ENCODE measurements at places on chromosomes 6 and 20. TPM values are rescaled to one million over a fixed set of nuclear protein-coding genes. Genes with fewer than 3 reads are reported as not detected.

GRCh38 chr6:14440940-14441781 is 323.6 kb downstream of the CD83 start:
- DNase-seq: no peak
- no peaks in the 10 kb centered on the region for H3K36me3 ChIP-seq
- H3K4me3 ChIP-seq: no peak overlapping the region
- H3K27ac ChIP-seq: no peak overlapping the region
- H3K4me1 ChIP-seq: peaks cover 11% of the 10 kb centered on the region

DNA sequence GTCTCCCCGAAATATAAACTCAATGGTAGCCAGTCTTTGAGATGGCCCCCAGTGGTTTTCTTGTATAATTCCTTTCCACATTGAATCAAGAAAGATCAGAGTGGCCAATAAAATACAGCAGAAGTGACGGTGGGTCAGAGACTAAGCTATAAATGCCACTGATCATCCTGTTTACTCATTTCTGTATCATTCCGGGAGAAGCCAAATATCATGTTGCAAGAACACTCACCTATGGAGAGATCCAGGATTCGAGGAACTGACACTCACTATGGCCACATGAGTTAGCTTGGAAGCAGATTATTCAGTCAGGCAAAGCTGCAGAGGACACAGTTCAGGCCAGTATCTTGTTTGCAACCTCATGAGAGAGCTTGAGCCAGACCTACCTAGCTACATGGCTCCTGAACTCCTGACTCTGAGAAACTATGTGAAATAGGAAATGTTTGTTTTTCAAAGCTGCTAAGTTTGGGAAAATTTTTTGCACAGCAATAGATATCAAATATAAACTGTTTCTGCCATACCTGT is 132.4 kb upstream of the ADGRF1 start:
- no peak overlapping the region for H3K4me3 ChIP-seq
- no peaks in the 10 kb centered on the region for H3K27me3 ChIP-seq
- H3K27ac ChIP-seq: no peak overlapping the region
- no peaks in the 10 kb centered on the region for H3K4me1 ChIP-seq
- no peaks in the 10 kb centered on the region for H3K36me3 ChIP-seq

DNA sequence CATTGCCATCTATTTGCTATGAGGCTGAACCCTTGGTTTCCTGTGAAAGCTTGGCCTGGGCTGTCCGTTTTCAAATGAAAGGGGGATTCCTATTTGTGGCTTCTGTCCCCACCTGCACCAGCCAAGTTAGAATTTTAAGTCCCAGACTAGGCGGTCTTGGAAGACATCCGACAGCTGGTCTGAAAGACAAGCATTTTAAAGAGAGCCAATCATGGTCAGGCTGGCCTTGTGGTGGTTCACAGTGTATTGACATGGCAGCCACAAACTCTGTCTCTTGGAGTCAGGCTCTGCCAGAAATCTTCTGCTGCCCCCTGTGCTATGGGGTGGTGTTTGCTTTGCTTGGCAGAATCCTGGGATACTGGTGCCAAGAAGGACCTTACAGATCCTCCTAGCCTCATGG is 319.2 kb upstream of the MOCS1 start:
- H3K4me1 ChIP-seq: no peaks in the 10 kb centered on the region
- H3K4me3 ChIP-seq: no peak overlapping the region
- peaks cover 4% of the 10 kb centered on the region for H3K27me3 ChIP-seq
- DNase-seq: no peak
- no peaks in the 10 kb centered on the region for H3K36me3 ChIP-seq

DNA sequence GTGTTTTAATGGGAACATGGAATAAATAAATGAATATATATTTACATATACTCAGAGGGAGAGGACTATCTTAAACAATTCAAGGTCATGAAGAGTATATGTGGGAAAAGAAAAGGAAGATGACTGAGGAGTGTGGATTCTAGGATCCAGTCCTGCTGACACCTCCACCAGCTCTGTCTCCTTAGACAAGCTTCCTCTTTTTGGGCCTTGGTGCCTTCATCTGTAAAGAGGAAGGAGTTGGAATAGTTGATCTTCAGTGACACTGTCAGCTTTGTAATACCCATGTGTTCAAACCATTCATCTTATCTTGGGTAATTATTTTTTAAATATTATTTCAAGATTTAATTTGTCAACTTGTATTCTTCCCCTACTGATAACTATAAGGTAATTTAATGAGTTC is 338.0 kb downstream of the ADGRB3 start:
- no peak overlapping the region for H3K27ac ChIP-seq
- H3K4me1 ChIP-seq: no peaks in the 10 kb centered on the region
- DNase-seq: no peak
- no peaks in the 10 kb centered on the region for H3K27me3 ChIP-seq

- no peaks in the 10 kb centered on the region for H3K27me3 ChIP-seq
- peaks cover 31% of the 10 kb centered on the region for H3K4me1 ChIP-seq
- H3K36me3 ChIP-seq: peaks cover 61% of the 10 kb centered on the region
- no peak overlapping the region for H3K27ac ChIP-seq
- DNase-seq: no peak
Measured at GRCh38 chr20:46122516-46123481, 4.7 kb downstream of the CD40 start.

GRCh38 chr6:72623808-72624207 is 1.9 kb downstream of the KCNQ5 start:
- no peaks in the 10 kb centered on the region for H3K36me3 ChIP-seq
- peaks cover 74% of the 10 kb centered on the region for H3K4me1 ChIP-seq
- peaks cover 8% of the 10 kb centered on the region for H3K27me3 ChIP-seq
- no peak overlapping the region for H3K27ac ChIP-seq

DNA sequence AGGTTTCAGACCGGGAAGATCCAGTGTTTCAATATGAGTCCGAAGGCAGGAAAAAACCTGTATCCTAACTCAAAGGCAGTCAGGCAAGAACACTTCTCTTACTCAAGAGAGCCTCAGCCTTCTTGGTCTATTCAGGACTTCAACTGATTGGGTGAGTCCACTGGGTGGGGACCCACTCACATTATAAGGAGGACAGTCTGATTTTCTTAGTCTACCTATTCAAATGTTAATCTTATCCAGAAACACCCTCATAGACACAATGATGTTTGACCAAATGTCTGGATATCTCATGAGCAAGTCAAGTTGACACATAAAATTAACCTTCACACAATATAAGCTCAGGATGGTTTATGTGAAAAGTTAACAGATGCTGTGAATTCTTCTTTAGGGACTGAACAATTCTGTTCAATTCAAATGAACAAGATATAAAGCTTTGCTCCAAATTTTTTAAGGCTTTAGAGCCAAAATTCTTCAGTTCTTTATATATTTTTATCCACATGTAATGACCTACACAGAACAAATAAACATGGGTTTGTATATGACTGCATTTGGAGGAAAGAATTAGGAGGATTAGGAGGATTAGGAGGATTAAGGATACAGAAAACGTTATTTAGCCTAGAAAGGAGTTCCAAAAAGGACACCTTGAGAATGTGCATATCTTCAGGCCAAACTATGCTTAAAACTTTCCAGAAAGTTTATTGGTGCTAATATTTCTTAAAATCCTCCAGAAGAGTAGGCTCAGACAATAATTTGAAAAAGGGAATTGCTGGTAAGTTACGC is 35.3 kb upstream of the LAMA2 start:
- H3K27me3 ChIP-seq: no peaks in the 10 kb centered on the region
- H3K27ac ChIP-seq: no peak overlapping the region
- no peaks in the 10 kb centered on the region for H3K4me1 ChIP-seq

DNA sequence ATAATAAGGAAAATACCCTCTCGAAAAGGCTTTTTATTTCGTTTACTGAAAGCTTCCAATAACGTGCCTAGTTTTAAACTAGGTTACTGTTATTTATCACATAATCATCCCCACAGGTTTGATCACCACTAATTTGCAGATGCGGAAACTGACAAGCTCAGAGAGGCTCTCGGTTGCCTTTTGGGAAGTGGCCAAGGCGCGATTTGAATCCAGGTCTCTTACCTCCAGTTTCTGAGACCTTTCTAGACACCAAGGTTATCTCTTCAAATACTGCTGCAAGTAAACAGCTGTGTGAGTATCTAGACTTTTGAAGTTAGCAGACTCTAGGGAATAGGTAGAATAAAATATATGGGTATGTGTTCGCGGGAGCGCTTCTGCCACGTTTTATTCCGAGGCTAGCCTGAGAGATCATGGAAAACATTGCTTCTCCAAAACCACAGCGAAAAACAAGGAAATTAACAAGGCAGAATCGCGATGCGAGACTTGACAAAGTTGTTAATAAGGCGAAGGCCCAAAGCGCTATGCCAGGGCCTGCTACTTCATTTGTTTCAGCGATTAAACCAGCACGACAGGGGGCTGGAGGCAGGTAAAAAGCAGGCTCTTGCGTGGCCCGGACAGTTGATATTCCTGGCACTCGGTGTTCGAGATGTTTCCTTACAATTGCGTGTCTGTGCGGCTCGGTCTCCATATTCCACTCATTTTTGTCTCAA is 1.8 kb upstream of the JARID2 start:
- peak overlapping the region; percentile 96 for H3K27ac ChIP-seq
- H3K27me3 ChIP-seq: no peaks in the 10 kb centered on the region
- no peaks in the 10 kb centered on the region for H3K36me3 ChIP-seq
- peak; percentile 49 for DNase-seq

GRCh38 chr6:108441141-108441540 is 119.6 kb upstream of the FOXO3 start:
- no peak for DNase-seq
- no peak overlapping the region for H3K27ac ChIP-seq
- H3K36me3 ChIP-seq: no peaks in the 10 kb centered on the region
- no peak overlapping the region for H3K4me3 ChIP-seq
- peaks cover 18% of the 10 kb centered on the region for H3K4me1 ChIP-seq
- H3K27me3 ChIP-seq: no peaks in the 10 kb centered on the region

GRCh38 chr6:22596011-22596410 is 26.6 kb downstream of the HDGFL1 start:
- no peaks in the 10 kb centered on the region for H3K4me1 ChIP-seq
- no peaks in the 10 kb centered on the region for H3K27me3 ChIP-seq
- H3K4me3 ChIP-seq: no peak overlapping the region

DNA sequence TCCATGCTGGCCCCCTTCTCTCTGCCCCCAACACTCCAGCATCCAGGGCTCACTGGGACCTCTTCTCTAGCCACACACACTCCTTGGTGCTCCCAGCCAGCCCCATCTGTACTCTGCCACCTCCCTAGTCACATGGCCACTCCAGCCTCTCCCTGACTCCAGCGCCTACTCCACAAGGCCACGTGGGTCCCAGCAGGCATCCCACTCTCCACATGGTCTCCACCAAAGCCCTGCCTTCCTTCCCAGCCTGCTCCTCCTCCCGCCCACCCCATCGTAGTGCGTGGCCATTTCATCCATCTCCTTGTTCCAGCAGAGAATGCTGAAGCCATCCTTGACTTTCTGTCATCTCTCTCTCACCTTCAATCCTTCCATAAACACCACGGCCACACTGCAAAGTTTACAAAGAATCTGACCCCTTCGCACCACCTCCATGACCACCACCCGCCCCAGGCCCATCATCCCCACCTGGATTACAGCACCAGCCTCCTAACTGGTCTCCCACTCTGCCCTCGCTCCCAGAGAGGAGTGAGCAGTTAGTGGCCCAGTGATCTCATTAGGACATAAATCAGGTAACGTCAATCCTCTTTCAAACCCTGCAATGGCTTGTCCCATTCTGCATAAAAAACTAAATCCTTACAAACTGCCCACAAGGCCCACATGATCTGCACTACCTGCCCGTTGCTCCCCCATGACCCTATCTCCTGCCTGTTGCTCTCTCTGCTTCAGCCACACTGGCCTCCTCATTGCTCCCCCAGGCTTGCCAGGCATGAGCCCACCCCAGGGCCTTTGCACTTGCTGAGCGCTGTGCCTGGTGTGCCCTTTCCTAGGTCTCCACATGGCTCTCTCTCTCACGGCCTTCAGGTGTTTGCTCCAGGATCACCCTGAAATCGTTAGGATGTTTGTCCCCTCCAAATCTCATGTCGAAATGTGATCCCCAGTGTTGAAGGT is 96.2 kb downstream of the GRM4 start:
- no peaks in the 10 kb centered on the region for H3K27me3 ChIP-seq
- H3K4me1 ChIP-seq: no peaks in the 10 kb centered on the region
- H3K36me3 ChIP-seq: no peaks in the 10 kb centered on the region

SUMO4 gene
- 7.0 TPM for total RNA-seq

PDSS2 gene
- total RNA-seq: 14.0 TPM

PACSIN1 gene
- 1.0 TPM for total RNA-seq

MLN gene
- total RNA-seq: not detected

AP5S1 gene
- 16.1 TPM for total RNA-seq

CTCFL gene
- total RNA-seq: not detected
